ENCODE measurements at places on chromosomes 16 and 17.

DNA sequence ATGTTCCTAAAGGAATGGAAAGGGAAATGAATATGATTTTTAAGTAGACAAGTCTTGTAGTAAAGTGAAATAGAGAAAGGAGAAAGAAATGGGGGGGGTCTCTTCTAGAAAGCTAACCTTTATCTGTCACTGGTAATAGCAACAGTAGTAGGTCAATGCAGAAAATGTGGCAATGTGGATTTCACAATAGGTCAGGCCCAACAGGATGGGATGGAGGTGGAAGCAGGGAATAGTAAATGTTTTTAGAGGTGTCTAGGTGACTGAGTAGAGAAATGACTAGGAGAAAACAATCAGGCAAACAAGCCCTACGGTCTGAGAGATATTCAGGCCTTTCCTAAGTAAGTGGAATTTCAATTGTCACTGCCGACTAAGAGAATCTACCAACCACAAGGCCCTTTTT lies 6.0 kb upstream of the RSKR start:
- DNase-seq, result no peak

- no peak for DNase-seq
These were observed 38.8 kb upstream of the ANKFN1 start for GRCh38 chr17:56114469-56114868.

DNA sequence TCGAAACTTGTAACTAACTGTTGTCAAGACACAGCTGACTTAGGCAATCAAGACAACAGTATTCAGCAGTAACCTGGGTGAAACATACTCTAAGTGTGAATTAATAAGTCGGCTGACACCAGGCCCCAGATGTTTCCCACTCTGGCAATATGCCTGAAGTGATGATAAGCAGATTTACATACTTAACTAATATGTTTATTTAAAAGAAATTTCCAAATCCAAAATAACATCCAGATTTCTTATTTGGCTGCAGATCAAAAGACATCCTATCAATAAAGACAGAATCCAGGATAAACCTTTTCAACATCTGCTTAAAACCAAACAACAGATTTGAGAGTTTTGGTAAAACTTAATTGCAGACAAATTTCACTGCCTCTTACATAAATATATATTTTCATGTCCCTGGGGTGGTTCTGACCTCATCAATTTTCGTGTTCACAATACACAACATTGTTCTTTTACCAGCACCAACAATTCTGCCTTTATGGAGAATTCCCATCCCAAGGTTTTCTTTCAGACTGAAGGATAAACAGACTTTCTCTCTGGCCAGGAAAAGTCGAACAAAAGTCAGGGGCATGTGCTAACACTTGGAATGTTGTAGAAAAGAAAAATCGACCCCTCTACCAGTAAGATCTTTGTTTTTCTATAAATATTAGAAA lies 45.1 kb upstream of the TOX3 start:
- no peak for DNase-seq

DNA sequence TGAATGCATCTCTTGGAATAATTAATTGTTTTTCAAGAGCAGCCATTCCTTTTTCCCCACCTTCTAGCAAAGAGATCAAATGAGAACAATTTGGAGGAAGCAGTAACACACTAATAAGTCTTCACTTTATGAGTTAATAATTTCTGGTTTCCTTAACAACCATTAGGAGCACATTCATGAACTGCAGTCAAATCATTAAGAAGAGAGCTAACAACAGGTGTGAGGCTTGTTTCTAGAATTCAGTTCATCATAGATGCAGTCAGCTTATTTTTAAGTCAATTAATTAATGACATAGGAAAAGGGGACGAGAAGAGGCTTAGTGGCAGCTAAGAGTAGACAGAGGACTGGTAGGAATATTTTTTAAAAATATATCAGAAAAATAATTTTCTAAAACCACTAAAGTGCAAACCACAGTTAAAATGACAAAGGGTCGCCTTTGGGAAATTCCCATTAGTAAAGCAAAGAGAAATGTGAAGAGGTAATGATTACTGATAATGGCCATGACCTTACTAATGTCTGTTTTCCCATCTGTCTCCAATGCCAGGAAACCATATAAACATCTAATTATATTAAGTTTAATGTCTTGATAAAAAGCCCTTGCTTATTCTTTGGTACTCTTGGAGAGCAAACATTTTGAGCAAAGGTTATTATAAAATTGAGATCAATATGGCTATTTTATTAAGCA lies 184.2 kb downstream of the KCNJ2 start:
- DNase-seq, result no peak

DNA sequence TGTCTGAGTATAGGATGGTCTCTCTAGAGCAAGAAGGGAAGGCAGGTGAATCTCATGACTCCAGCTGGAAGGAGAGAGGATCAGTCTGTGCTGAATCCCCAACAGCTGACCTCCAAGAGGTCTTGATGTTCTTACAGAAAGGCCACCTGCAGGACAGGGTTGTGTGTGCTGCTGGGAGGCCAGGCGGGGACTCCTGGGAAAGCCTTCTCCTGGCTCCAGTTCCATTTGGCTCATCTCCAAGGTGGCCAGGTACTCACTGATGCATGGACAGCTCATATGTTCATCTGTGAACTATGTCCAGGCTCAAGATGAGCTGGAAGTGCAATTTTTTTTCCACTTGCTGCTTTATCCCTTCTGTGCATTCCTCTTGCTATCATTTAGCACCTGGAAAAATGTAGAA lies 730.2 kb upstream of the RBFOX1 start:
- DNase-seq, result no peak

- DNase-seq, result no peak
These were observed 446.7 kb downstream of the HS3ST3B1 start for GRCh38 chr17:14747603-14747950.

GRCh38 chr17:79504181-79504605 lies 106.7 kb downstream of the RBFOX3 start:
- no peak for DNase-seq

Measured in Calu3 (cell line).